ENCODE measurements at places on chromosomes 2 and 18.

- DNase-seq, result no peak
These were observed 1636.4 kb upstream of the NXPH2 start for GRCh38 chr2:140416577-140416976.

DNA sequence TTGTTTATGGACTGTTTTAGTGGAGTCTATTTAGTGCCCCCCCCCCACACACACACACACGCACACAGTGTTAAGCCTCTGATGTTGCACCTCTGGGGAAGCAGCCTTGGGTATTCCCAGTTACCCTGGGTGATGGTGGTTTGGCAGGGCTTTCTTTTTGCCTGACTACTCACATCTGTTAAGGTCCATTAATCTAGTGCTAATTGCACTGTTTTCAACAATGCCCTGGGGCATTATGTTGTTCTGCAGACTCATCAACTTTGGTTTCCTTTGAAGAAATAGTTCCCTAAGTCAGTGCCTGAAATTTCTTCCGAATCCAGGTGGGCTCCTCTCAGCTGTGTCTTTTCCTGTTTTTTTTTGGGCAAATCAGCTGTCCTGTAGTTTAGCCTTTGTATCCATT lies 34.7 kb downstream of the SPOPL start:
- DNase-seq, result no peak

- DNase-seq, result no peak
These were observed 7.6 kb upstream of the SPDYA start for GRCh38 chr2:28802975-28803429.

DNA sequence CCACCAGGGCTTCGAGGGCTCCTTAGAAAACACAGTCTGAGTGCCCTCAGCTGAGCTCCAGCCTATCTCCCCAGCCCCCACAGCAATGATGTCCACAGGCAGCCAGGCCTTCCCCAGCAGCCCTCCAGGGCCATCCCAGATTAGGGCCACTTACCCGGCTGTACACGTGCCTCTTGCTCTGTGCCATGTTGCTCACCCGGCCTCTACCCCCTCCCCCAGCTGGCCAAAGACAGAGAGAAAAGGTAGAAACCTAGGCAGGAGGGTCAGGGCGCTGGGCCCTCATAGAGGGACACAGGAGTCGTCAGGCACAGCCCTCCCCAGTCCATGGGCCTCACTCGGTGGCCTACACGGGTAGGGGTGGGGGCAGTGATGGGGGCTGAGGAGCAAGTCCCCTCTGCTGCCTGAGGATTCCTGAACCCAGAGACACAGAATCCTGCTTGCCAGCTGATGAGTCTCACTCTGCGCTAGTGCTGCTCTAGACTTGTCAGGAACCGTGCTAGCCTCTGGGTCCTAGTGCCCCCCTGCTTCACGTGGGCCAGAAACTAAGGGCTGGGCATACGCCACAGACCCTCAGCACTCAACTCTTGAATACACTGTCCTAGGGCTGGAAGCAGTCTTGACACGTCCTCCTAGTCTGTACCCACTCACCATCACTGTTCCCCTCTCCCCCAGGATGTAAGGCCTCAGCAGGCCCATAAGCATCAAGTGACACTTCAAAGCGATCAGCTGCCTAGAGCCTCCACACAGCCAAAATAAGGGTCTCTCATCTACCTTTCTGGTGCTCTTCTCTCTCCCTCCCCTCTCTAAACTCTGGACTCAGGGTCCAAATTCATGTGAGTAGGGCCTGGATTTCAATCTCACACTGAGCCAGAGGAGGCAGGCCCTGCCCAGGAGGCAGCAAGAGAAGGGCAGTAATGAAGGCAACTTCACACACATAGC lies at the start of gene DCTN1:
Gene DCTN1 (minus strand): TSS at position 461 of the 939 bp plus-strand sequence. CDS start 274 bp downstream, at position 187.
- DNase-seq, result no peak

- DNase-seq, result no peak
These were observed 25.7 kb upstream of the MSGN1 start for GRCh38 chr2:17790536-17790935.

GRCh38 chr2:160927324-160927723 lies 232.9 kb upstream of the TANK start:
- DNase-seq, result no peak

- no peak for DNase-seq
These were observed 38.4 kb downstream of the PAX8 start for GRCh38 chr2:113240150-113240914.

GRCh38 chr2:86625096-86625495 lies 1.4 kb upstream of the RNF103 start:
- DNase-seq, result no peak

GRCh38 chr2:54657664-54658083 lies 65.8 kb upstream of the EML6 start:
- DNase-seq, result no peak

- DNase-seq, result no peak
These were observed 69.7 kb downstream of the DCC start for GRCh38 chr18:52409727-52410126.

GRCh38 chr18:73681912-73682311 lies 465.7 kb downstream of the FBXO15 start:
- DNase-seq, result no peak

DNA sequence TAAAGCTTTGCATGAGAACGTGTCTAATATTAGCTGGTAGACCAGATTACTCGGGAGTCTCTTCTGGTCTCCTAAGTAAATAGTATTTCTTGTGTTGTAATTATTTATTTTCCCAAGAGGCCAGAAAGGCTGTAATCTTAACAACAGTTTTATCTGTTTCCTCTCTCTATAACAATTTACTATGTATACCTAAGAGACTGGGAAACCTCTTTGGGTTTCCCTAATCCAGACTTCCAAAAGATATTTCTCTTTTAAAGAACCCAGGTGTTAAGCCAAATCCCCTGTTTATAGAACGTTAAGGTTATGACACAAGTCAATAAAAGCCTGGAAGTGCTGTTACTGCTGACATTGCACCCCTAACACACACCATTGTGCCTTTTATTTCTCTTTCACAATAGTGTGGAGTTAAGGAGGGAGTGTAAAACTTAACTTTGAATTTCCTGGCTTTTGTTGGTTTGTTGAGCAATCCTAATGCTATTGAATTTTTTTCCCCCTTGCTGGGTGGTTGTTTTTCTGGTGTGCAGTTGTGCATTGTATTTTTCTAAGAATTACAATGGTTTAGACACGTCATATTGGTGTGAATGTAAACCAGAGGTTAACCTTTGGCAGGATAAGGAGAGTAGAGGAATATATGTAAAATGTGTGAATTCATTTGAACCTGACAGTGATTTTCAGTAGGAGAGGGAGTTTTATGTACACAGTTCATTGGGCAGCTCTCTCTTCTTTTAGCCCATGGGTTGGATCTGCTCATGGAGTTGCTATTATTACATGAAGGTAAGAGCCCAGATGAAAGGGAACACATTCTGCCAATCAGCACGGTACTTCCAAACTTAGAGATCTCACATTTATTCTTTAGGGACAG lies 192.8 kb downstream of the MTX2 start:
- DNase-seq, result no peak

DNA sequence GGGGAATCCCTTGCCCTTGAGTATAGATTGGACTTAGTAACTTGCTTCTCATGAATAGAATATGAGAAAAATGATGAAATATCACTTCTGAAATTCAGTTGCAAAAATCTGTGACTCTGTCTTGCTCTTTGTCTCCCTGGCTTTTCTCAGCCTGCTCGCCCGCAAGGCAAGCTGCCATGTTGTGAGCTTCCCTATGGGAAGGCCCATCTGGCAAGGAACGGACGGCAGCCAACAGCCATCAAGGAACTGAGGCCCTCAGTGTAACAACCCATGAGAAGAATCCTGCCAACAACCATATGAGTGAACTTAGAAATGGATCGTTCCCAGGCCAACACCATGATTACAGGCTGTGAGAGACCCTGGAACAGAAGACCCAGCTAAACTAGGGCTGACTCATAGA lies 58.4 kb upstream of the PGAP1 start:
- DNase-seq, result no peak

DNA sequence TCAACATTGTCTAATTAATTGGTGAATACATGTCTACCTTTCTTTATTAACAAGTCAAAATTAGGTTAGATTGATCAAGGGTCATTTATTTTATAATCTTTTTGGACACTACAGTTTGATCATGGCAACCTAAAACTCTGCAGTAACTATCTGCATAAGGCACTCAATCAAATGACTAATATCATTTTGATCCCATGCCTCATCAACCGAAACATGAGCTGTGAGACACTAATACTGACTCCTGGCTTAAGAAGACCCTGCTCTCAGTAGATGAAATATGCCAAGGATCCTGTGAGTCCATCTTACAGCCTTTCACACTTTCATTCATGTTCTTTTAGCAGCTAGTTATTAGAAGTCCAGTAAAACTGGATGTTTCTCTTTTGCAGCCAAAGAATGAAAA lies 169.4 kb upstream of the CAVIN2 start:
- no peak for DNase-seq

GRCh38 chr18:23588836-23589560 lies 2.7 kb upstream of the NPC1 start:
- DNase-seq, result no peak

GRCh38 chr18:78773819-78774218 lies 205.8 kb upstream of the SALL3 start:
- DNase-seq, result no peak

DNA sequence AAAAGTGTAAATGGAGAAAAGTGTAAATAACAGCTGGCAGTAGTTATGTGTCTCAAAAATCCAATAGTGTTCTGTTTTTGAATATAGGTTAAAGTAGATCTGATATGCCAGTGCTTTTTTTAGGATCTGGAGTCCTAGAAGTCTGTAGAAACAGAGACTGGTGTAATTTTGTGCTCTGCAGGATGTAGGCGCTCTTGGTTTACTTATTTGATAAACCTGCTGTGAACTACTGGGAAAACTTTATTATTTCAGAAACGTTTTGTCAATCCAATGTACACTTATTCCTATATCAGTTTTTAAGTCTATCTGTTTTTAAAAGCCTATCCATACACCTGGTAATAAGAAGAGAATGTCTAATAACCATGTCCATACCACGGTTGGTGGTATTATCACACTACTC lies 530.8 kb upstream of the ZNF804A start:
- no peak for DNase-seq

- no peak for DNase-seq
These were observed 411.8 kb downstream of the SOX11 start for GRCh38 chr2:6103949-6104348.

GRCh38 chr2:158189526-158189925 lies 87.8 kb downstream of the UPP2 start:
- no peak for DNase-seq

DNA sequence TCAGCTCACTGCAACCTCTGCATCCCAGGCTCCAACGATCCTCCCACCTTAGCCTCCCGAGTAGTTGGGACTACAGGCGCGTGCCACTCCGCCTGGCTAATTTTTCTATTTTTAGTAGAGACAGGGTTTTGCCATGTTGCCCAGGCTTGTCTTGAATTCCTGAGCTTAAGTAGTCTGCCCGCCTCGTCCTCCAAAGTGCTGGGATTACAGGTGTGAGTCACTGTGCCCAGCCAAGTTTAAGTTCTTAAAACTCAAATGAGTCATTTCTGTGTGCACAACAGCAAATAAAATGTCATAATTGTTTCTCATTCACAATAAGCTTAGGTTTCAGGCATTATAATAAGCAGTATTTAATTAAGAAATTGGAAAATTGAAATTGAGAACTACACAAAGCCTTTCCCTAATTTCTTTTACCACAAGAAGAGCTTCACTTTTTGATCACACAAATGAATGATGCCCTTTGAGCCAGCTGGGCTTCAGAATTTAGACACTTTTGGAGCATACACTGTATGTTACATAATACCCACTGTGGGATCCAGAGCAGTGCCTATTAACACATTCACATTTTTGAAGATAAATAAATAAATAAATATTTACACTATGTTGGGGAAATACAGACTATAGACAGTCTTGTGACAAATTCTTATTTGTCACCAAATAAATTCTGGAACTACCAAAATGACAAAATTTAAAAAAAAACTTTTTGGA lies 8.6 kb upstream of the ME2 start:
- no peak for DNase-seq

GRCh38 chr2:89833780-89834117 lies 1142.3 kb downstream of the RPIA start:
- DNase-seq, result no peak

DNA sequence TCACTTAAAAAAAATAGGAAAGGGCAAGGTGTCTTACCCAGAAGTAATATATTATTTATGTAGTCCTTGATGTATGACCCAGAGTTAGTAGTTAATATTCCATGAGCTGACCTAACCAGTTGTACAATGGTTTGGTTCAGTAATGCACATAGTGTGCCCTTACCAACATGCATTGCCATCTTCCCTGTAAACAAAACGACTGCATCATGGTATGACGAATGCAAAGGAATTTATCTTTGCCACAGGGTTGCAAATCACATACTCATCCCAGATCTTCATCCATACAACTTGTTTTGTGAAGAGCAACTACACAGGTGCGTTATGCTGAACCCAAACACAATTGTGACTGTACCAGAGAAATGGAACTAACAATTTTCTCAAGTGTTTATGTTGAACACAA lies 68.9 kb upstream of the ZSWIM2 start:
- DNase-seq, result no peak

GRCh38 chr2:89848763-89849368 lies 1157.4 kb downstream of the RPIA start:
- DNase-seq, result no peak

GRCh38 chr18:9333441-9334328 lies 888 bp upstream of the TWSG1 start:
- peak; percentile 69 for DNase-seq
